ENCODE measurements at places on chromosomes 2 and 18.

DNA sequence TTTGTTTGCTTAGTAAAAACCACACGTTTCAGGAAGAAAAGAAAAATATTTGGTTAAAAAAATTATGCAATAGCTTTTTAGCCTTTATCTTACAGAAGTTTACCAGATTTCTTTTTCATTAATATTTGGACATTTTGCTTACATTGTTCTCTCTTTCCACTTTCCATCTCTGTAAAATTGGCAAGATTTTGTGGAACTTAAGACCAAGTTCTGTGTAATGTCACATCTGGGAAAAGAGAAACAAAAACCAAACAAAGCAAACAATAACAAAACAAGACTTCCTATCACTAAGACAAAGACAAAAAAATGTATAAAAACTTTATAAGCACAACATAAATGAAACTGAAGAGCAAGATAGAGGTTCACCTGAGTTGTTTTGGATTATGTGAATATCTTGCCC lies 1392.1 kb upstream of the CELF4 start:
- no peak for DNase-seq

- no peak for DNase-seq
Measured at GRCh38 chr2:180614776-180615175, 365.6 kb upstream of the UBE2E3 start.

- no peak for DNase-seq
Measured at GRCh38 chr18:55488473-55488872, 99.5 kb downstream of the TCF4 start.

DNA sequence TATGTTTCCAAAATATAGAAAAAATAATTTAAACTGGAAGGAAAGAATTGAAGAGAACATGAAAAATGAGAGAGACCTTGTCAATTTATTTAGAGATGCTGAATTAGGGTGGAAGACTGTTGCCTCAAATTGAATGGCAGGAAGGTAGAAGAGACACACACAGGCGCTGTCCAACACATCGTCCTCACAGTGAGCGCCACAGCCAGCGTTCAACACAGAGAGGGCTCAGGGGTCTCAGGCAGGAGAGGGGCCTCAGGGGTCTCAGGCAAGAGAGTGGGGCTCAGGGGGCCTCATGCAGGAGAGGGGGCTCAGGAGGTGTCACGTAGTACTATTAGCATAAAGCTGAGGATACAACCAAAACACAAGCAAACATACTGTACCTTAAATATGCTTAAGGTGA lies 65.7 kb downstream of the TMEM18 start:
- no peak for DNase-seq

DNA sequence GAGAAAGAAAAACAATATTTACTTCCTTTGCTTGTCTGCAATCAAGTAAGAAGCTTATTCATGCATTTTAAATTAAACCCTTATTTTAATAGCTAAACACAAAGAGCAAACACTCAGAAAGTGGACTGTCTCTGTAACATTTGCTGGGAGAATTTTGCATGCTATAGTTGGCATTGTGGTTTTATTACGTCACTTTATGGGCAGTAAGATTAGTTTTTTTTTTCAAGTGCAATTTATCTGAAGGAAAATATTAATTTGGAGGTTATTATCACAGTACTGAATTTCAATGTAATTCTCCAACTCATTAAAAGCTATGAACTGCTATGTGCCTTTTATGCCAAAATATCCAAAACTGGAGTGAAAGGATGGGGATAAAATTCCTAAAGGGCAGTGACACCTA lies 103.3 kb downstream of the TMEFF2 start:
- no peak for DNase-seq

- DNase-seq: no peak
Measured at GRCh38 chr2:122389694-122390093, 634.2 kb downstream of the TSN start.

DNA sequence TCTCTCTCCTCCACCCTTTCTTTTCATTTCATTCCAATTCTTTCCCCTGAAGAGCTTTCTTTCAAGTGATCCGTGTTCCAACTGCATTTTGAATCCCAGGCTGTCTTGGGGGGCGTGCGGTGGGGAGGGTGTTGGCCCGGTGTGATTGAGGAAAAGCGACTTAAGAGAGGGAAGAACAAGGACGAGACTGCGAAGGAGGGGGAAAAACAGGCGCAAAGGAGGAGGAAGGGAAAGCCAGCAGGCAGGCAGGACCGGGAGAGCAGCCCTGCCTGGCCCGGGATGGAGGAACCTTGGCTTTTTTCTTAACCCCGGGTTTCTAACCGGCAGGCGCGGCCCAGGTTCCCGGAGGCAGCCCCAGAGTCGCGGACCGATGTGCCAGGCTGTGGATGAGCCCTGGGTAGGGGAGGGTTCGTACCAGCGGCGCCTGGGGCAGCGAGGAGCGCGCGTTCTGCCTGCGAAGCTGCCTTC lies 1.3 kb downstream of the ADCYAP1 start:
- no peak for DNase-seq

DNA sequence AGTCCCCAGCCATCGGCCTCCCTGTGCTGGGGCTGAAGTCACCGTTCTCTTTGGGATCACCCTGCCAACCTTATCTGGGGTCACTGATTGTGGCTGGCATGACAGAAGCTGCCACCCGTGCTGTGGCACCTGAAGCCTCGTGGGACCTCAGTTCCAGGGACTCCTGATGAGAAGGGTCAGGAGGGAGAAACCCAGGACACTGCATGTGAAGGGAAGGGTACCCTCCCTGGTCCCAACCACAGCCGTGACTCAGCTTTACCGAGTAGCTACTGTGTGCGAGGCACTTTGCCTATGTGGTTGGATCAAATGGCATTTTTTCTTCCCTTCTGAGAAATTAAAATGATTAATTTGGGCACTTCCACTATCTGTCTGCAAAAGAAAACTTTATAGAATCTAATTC lies 64.4 kb downstream of the SP110 start:
- no peak for DNase-seq

GRCh38 chr2:80050246-80050645 lies 254.3 kb downstream of the LRRTM1 start:
- no peak for DNase-seq

DNA sequence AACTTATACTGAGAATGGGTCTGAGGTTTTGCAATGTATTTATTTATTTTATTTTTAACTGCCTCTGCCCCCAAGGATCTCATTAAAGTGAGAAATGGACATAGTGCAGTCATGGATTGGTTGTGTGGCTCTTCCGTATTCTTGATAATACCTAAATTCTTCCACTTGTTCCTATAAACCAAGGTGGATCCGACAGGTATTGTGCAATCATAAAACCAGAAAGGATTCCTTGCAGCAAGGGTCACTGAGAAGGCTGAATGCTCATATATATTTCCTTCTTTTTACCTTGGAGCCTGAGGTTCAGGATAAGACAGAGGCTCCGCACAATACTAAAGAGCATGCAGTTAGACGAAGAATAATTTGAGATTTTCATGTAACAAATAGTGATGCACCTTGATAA lies 826.0 kb upstream of the SOX11 start:
- no peak for DNase-seq

GRCh38 chr2:237923481-237924163 lies 43.2 kb upstream of the UBE2F start:
- DNase-seq: peak; percentile 62

GRCh38 chr18:8389391-8390340 lies 219.6 kb upstream of the RAB12 start:
- DNase-seq: peak; percentile 76

DNA sequence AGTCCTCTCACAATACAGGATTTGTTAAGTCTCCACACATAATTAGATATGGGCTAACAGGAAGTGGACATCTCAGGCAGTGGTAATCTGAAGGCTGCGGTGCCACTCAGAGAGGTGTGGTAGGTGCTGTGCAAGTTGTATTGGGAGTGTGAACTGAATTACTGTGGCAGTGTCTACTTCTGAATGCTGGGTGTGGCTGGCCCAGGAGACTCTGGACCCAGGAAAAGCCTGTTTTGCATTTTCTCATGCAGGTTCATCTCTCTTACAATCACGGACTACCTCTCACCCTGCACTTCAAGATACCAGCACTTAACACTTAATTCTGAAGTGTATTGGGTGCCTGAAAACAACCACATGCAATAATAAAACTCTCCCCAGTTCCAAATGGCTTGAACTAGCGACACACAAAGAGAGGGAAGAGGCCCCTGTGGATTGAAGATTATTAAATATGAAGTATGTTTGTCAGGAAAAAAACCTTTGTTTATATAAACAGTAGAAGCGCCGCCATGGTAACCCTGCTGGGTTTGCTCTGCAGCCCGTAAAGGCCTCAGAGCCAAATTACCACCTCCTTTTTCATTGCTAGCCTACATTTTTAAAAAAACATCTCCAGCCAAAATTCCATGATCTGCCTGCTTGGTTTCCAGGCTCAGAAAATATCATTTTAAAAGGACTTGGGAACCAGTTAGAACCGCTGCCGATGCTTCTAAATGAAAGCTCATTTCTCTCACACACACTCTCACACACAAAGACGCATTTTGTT lies 77.5 kb downstream of the GFPT1 start:
- DNase-seq: peak; percentile 42

DNA sequence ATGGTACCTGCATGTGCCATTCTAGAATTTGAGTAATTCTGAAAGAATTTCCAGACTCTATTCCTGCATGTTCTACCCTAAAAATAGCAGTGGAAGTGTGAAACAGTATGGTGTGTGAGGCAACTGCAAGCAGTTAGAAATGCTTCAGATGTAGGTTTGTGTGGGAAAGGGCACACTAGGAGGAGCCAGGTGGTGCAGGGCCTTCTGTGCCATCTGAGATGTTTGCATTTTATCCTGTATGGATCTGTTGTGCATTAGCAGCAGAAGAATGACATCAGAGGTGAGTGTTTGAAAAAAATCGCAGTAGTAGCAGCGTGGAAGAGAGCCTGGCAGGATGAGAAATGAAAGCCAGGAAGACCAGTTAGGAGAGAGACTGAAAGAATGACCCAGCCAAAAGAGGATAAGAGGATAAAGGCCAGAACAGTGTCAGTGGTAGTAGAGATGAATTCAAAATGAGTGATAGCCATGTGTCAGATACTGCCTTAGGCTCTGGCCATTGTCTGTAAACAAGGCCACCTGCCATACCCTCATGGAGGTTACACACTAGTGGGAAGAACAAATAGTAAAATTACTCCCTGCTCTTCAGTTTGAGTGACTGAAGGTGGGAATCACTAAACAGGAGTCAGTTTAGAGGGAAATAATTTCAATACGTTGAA lies 142.2 kb downstream of the PKP4 start:
- DNase-seq: no peak

DNA sequence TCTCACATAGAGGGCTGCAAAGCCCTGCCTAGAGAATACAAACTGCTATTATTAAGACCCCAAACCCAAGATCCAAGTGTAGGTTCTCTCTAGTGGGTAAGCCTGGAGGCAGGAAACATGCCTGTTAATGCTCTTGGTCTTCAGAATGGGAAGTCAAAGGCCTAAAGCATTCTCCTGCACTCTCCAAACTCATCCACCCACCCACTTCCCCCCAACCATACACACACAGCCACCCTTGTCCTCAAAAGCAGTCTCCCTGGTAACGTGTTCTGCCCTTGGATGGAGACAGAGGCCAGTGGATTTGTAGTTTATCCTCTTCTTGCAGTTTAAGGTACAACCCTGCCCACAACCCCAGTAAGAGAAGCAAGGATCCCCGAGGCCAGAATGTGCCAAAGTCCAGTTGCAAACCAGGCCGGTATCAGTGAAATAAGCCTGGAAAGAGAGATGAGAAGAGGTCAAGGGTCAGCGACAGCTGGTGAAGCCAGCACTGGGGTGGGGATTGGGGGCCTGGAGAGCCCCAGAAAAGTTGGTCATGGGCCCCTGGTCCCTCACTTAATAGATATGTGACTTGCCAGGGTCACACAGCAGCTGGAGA lies 23.0 kb downstream of the TMEM247 start:
- no peak for DNase-seq

DNA sequence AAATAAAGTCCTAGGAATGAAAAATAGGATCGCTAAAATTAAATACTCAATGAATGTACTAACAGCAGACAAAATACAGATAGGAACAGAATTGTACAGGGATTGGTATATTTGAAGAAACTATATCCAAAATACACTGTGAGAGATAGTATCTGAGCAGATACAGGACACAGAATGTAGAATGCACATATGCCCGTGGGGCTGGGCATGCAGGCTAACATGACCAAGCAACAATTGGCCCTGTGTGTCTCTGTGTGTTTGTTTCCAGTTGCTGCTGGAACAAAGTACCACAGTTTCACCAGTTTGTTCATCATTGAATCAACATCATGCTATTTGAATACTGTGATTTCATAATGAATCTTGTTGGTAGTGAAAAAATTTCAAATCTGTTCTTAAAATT lies 127.6 kb downstream of the PMAIP1 start:
- no peak for DNase-seq

DNA sequence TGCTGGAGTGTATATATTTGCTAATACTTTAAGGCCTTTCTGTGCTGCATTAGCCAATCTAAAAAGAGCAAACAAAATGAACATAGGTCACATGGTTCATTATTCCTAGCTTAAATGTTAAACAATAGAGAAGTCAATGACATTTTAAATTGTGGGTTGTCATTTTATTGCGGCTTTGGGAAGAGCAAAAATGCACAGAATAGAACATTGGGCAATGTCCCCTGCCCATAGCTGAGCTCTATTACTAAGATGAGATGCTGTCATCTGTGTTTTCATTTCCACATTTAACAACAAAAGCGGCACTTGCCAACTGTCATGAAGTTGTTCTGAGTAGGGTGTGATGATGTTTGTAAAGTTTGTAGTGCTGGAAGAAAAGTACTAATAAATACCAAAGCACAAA lies 3.2 kb upstream of the VAPA start:
- no peak for DNase-seq
